ENCODE measurements at places on chromosomes 3 and 15.

DNA sequence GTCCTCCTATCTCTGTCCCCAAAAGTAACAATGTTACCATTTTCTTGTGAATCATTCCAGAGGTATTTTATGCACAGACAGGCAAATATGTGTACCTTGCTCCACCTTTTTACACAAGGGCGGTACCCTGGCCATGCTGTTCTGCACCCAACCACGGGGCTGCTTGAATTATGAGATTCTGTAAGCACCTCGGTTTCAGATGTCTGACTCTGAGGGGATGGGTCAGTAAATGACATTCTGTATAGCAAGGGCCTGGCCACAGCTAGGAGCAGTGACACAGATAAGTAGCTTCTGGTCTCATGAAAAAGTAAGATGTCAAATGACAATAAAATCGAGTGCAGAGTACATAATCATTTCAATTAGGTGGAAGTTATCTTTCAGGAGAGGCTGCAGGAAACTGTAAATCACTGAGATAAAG lies 30.4 kb upstream of the FLNB start:
- no peak for DNase-seq

GRCh38 chr3:48655606-48656005 lies 7.1 kb downstream of the CELSR3 start:
- peak; percentile 59 for DNase-seq

DNA sequence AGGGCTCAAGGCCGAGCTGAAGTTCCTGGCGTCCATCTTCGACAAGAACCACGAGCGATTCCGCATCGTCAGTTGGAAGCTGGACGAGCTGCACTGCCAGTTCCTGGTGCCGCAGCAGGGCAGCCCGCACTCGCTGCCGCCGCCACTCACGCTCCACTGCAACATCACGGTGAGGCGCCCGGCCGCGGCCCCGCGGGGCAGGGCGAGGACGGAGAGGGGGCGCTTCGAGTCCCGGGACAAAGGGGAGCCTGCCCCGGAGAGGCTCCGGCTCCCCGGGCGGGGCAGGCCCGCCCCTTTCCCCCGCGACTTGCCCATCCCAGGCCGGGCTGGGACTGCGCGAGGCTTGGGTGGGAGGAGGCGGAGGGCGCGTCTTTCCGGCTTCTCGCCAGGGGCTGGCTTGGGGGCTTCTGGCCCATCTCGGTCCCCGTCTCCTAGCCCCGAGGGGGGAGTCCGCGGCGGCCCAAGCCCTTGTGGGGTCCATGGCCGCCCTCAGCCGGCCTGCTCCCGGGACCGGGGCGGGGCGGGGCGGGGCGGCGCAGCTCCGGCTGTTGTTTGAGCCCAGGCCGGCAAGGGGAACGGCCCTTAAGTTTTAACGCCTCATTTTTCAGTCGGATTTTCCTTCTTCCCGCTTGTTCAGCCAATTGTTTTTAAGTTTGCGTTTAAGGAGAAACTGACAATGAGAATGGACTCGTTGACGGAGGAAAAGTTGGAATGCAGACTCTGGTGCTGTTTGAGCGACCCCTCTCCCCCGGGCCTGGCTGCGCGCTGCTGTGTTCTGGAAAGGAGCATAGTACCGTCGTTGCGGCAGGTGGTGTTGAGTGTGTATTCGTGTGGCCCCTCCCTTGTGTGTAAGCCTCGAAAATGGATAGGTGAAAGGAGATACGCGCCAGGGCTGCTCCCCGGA lies 683 bp downstream of the UBE2Q2 start:
- peak; percentile 39 for DNase-seq

DNA sequence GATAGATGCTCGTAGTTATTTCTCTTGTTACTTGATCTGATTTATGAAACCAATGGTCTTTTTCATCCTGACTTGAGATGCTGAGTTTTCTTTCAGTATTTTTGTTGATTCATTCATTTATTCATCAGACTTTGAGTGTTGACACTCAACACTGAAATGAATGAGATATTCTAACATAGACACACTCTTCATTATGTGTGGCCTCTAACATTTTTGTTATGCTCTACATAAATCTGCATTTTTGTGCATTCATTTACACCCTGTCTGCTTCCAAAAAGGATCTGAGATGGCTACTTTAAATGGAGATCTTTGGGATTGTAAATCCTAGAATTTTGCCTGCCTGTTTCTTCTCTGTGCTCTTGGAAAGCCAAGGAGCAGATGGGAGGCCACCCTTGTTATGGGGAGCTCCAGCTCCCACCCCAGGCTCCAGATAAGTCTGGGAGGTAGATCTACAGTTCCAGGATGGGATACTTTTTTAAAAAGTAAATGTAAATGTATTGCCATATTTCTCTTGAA lies 287.2 kb upstream of the LRRFIP2 start:
- no peak for DNase-seq

- no peak for DNase-seq
Measured at GRCh38 chr3:55935241-55935640, 448.1 kb upstream of the WNT5A start.

- peak; percentile 12 for DNase-seq
Measured at GRCh38 chr3:33787328-33788009, 11.0 kb upstream of the PDCD6IP start.

DNA sequence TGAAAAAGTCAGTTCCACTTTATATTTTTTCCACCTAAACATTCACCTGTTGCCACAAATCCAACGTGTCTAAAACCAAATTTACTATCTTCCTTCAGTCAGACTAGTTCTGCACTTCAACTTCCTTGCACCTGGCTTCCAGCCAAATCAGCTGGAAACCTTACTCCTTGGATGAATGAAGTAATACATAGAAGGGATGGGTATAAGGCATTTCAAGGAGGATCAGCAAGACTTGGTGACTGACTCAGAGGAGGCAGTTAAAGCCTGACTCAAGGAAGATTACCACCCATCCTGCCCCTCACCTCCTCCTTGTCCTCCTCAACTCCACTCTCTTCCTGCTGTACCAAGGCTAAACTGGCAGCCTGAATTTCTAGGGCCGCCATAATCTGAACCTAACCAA lies 37.1 kb downstream of the QTRT2 start:
- no peak for DNase-seq

DNA sequence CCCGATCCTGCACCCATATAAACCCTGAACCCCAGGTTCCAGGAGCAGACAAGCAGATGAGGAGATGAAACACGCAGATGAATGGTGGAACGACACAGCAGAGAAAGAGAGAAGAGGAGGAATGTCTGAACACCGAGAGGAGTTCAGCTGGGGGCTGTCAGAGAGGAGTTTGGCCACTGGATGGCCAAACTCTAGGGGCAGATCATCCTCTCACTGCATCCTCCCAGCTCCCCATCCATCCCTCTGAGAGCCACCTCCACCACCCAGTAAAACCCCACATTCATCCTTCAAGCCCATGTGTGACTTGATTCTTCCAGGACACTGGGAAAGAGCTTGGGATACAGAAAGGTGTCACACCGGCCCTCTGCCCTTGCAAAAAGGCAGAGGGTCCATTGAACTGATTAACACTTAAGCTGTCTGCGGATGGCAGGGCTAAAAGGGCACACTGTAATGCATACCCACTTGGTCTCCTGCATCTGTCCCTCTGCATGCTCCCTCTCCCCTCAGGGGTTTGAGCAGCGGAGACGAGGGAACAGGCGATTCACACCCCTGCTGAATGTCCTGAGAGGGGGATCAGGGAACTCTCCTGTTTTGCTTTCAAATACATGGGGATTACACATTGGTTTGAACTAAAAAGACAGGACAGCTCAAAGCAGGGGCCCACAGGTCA lies 53.8 kb downstream of the TMED3 start:
- no peak for DNase-seq
